Uterus (tissue), 4 donors: ENCODE measurements at places on chromosomes 13 and 19. TPM values are rescaled to one million over a fixed set of nuclear protein-coding genes. Genes with fewer than 3 reads are reported as not detected.

GRCh38 chr19:18999016-18999758 lies 34.1 kb downstream of the SUGP2 start:
- DNase-seq, result no peak

DNA sequence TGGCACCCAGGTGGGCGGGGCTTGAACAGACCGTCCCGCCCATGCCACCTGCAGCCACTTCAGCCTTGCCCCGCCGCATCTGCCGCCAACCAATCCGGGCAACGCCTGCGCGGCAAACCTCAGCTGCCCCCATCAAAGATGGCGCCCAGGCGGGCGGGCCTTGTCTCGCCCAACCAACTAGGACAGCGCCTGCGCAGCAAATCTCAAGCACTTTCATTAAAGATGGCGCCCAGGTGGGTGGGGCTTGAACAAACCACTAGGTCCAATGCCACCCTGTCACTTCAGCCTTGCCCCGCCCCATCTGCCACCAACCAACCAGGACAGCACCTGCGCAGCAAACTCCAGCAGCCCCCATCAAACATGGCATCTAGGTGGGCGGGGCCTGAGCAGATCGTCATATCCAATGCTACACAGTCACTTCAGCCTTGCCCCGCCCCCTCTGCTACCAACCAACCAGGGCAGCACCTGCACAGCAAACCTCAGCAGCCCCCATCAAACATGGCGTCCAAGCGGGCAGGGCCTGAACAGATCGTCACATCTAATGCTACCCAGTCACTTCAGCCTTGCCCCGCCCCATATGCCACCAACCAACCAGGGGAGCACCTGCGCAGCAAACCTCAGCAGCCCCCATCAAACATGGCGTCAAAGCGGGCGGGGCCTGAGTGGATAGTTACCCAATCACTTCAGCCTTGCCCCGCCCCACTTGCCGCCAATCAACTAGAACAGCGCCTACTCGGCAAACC lies 1.4 kb downstream of the PEG3 start:
- peak; percentile 99 for DNase-seq

DNA sequence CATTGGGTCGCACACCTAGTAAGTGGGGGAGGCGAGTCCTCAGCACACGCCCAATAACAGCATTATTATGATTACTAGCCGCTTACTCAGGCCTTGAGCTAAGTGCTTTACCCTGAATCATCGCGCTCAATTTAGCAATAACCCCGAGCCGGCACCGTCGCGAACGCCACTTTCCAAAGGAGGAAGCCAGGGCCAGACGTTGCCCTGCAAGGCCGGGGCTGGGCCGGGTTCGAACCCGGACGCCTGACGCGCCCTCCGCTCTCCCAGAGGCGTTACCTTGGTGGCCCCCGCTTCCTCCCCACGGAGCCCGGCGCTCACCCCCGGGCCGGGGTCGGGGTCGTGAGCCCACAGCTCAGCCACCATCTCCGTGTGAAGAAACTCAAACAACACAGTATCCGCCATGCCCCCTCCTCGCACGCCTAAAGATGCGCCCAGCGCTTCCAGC lies at the start of gene TRAPPC6A:
Gene TRAPPC6A, minus strand, starts transcription at position 421 of the 445 bp plus-strand sequence. Its CDS starts 19 bp downstream, at position 402.
- DNase-seq, result no peak

- DNase-seq, result no peak
Observed at GRCh38 chr13:42356184-42356575, 84.2 kb downstream of the AKAP11 start.

GRCh38 chr13:107023335-107023734 lies 455.4 kb upstream of the ARGLU1 start:
- DNase-seq, result no peak

The SLC1A5 gene
- total RNA-seq, result 13.8 TPM

The KLK14 gene
- 0.76 TPM for total RNA-seq

The ZIC2 gene
- total RNA-seq, result not detected

DNA sequence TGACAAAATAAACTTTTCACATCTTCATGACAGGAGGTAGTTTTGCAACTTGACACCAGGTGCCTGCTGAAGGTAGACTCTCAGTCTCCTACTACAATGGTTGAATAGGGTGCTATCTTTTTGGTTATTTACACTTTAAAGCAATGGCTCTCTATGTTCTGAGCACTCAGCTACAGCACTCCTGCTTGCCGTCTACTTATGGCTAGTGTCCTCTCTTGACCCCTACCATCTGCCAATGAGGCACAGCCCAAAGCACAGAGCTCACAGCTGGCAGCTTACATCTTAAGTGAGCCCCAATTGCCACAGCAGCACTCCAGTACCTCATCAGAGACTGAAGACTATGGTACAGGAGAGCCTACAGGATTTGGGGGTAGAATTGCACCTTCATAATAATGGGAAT lies 11.4 kb downstream of the ZNF708 start:
- no peak for DNase-seq
